ENCODE measurements at places on chromosomes 12 and 14.
A peak's percentile ranks its signal among the peaks of the same experiment; 100 is the strongest.

DNA sequence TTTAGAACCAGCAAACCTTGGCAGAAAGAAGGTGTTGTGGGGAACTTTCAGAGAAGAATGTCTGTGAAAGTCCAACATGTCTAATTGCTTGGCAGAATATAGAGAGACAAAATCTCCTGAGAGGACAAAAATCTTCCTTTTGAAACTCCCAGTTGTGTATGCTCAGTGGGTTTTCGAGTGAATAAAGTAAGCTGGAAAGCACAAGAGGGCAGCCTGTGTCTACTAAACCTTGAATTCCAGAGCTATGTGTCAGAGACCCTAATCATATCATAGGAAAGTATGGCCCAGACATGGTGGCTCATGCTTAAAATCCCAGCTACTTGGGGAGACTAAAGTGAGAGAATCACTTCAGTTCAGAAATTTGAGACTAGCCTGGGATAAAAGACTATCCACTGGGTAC lies 661.2 kb downstream of the SLC16A7 start:
- no peak overlapping the region for H3K27ac ChIP-seq
- H3K27me3 ChIP-seq, result no peaks in the 10 kb centered on the region
- no peak overlapping the region for H3K4me3 ChIP-seq
- H3K4me1 ChIP-seq, result no peaks in the 10 kb centered on the region
- H3K36me3 ChIP-seq, result no peaks in the 10 kb centered on the region

GRCh38 chr14:62213516-62213915 lies 451.3 kb downstream of the SNAPC1 start:
- H3K27ac ChIP-seq, result no peak overlapping the region
- no peak for DNase-seq
- H3K4me3 ChIP-seq, result no peak overlapping the region
- H3K4me1 ChIP-seq, result no peaks in the 10 kb centered on the region
- H3K27me3 ChIP-seq, result peaks cover 18% of the 10 kb centered on the region

DNA sequence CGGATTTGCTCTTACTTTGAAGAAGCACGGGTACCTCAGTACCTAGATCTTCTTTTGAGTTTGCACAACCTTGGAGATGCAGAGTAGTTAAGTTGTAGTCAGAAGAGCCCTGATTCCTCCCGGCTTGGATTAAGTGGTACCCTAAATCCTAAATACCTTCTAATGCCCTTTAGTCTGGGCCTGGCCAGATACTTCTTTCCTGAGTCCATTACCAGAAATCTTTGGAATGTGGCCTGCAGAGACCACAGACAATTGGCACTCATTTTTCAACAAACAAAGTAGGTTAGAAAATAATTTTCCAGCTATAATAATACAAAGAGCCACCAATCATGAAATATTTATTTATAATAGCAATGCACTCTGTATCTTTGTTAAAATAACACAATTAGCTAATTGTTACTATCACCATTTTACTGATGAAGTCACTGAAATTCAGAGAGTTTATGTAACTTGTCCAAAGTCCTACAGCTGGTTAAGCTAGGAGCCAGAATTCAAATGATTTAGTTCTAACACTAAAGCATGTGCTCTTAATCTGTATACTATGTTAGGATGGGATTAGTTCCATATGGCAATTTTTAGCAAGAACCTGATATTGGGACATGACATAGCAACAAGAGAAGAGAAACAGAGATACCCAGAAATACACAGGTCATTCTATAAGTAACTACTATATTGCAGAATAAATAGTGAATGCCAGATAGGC lies 132.1 kb upstream of the PDZRN4 start:
- H3K27me3 ChIP-seq, result no peaks in the 10 kb centered on the region
- no peak overlapping the region for H3K27ac ChIP-seq
- H3K4me3 ChIP-seq, result no peak overlapping the region
- DNase-seq, result no peak
- no peaks in the 10 kb centered on the region for H3K36me3 ChIP-seq

GRCh38 chr14:93007225-93007997 lies 84.5 kb downstream of the CHGA start:
- H3K27me3 ChIP-seq, result no peaks in the 10 kb centered on the region
- H3K4me3 ChIP-seq, result no peak overlapping the region
- peaks cover 18% of the 10 kb centered on the region for H3K4me1 ChIP-seq

- H3K27me3 ChIP-seq, result no peaks in the 10 kb centered on the region
- H3K4me1 ChIP-seq, result peaks cover 25% of the 10 kb centered on the region
- DNase-seq, result no peak
- no peak overlapping the region for H3K27ac ChIP-seq
- no peaks in the 10 kb centered on the region for H3K36me3 ChIP-seq
Measured at GRCh38 chr12:15701631-15702156, 87.5 kb downstream of the EPS8 start.

GRCh38 chr12:89140602-89141238 lies 211.6 kb downstream of the DUSP6 start:
- no peaks in the 10 kb centered on the region for H3K36me3 ChIP-seq
- no peak for DNase-seq
- peaks cover 15% of the 10 kb centered on the region for H3K4me1 ChIP-seq
- no peaks in the 10 kb centered on the region for H3K27me3 ChIP-seq

GRCh38 chr14:73457924-73458182 lies 493 bp downstream of the NUMB start:
- H3K4me1 ChIP-seq, result peaks cover 27% of the 10 kb centered on the region
- H3K36me3 ChIP-seq, result no peaks in the 10 kb centered on the region
- DNase-seq, result peak; percentile 7
- no peaks in the 10 kb centered on the region for H3K27me3 ChIP-seq
- H3K4me3 ChIP-seq, result peak overlapping the region; percentile 100

DNA sequence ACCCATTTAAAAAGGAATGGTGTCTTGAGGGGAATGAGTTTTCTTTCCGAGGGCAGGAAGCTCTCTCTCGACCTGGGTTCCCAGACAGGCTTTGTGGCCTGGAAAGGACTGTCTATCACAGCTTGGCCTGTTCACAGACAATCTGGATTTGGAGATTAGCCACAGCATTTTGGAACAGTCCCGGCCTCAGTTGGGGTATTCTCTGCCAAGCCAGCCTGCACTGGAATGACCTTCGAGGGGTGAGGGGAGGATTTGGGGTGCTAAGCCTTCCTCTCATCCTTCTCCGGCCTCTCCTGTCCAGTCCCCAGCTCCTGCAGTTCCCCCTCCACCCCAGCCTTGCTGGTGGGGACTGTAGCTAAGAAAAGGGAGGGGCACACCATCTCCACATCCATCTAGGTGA lies 13.0 kb downstream of the TBX5 start:
- H3K4me3 ChIP-seq, result no peak overlapping the region
- no peak for DNase-seq
- no peaks in the 10 kb centered on the region for H3K36me3 ChIP-seq
- peaks cover 70% of the 10 kb centered on the region for H3K27me3 ChIP-seq
- H3K4me1 ChIP-seq, result no peaks in the 10 kb centered on the region

- H3K27me3 ChIP-seq, result no peaks in the 10 kb centered on the region
- H3K36me3 ChIP-seq, result no peaks in the 10 kb centered on the region
- no peak overlapping the region for H3K4me3 ChIP-seq
- H3K27ac ChIP-seq, result no peak overlapping the region
- no peak for DNase-seq
Measured at GRCh38 chr14:95237121-95237957, 80.0 kb upstream of the DICER1 start.

DNA sequence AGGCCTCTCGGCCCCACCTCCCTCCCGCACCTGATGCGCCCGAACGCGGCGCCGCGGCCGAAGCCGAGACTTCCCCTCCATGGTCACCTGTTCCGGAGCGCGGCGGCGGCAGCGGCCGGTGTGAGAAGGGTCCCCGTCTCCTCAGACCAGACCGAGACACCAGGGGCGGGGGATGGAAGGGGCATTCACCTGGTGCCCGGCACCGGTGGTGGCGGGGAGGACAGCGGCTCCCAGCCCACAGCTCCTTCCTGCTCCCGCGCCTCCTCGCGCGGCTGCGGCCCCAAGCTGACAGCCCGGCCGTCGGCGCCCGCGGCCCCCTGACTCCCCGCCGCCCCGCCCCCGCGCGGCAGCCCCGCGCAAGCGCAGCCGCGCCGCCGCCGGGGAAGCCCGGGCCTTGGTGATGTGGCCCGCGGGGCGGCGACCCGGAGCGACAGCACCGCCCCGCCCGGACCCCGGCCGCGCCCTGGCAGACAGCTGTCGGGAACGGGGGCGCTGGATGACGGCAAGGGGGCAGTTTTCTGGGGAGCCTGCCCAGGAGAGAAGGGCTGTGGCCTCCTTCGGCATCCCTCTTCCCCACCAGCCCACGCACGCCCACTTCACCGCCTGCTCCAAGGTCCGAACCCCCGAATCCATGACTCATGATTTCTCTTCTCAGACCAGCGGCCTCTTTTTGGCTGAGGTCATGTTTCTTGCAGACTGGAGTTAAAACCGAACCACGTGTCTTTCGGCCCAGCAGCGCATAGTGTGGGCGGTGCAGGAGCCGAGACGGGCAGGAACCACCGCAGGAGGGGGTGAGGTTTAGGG lies at the start of gene SLC41A2:
TSS of gene SLC41A2 (minus strand) at position 290 of the 804 bp plus-strand sequence. CDS start 29,763 bp downstream, outside the sequence.
- no peaks in the 10 kb centered on the region for H3K36me3 ChIP-seq
- peaks cover 27% of the 10 kb centered on the region for H3K4me1 ChIP-seq
- DNase-seq, result peak; percentile 89
- H3K4me3 ChIP-seq, result peak within 1 kb of the TSS; percentile 84
- peak within 1 kb of the TSS; percentile 85 for H3K27ac ChIP-seq

GRCh38 chr14:74608959-74609611 lies 3.0 kb downstream of the LTBP2 start:
- peaks cover 13% of the 10 kb centered on the region for H3K27me3 ChIP-seq
- no peak overlapping the region for H3K4me3 ChIP-seq
- no peaks in the 10 kb centered on the region for H3K36me3 ChIP-seq
- H3K27ac ChIP-seq, result no peak overlapping the region
- peak; percentile 80 for DNase-seq
- peaks cover 17% of the 10 kb centered on the region for H3K4me1 ChIP-seq

DNA sequence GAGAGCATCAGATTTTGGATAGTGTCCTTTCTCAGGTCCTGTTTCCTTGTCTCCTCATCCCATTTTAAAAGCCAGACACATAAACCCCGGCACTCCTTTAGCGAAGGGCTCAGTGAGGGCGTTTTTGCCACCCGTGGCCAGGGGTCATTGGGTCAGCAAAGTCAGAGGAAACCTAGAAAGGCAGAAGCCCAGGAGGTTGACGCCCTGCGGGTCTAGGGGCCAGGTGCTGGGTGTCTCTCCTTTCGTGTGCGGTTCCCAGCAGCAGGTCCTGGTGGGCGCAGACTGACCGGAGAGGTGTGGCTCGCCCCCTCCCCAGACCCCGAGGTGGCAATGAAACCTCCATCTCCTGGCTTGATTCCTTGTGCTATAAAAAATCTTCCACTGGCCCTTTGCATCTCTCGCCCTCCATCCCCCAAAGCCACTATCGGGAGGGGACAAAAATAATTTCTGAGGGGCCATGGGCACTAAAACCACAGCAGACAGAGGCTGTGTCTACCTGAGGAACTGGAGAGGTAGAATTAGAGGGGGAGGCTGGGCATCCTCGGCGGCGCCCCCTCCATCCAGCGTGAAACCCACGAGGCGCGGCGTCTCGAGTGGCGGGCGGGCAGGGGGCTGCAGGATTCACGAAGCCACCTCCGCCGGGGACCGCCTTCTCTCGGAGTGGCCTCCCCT lies 858 bp upstream of the FRMD6 start:
- H3K27me3 ChIP-seq, result peaks cover 20% of the 10 kb centered on the region
- no peak overlapping the region for H3K27ac ChIP-seq
- H3K4me1 ChIP-seq, result peaks cover 20% of the 10 kb centered on the region

GRCh38 chr12:48995086-48995879 lies 3.9 kb downstream of the DDN start:
- peaks cover under 1% of the 10 kb centered on the region for H3K36me3 ChIP-seq
- peaks cover 25% of the 10 kb centered on the region for H3K4me1 ChIP-seq
- H3K27me3 ChIP-seq, result peaks cover 62% of the 10 kb centered on the region
- no peak overlapping the region for H3K4me3 ChIP-seq
- DNase-seq, result peak; percentile 55

DNA sequence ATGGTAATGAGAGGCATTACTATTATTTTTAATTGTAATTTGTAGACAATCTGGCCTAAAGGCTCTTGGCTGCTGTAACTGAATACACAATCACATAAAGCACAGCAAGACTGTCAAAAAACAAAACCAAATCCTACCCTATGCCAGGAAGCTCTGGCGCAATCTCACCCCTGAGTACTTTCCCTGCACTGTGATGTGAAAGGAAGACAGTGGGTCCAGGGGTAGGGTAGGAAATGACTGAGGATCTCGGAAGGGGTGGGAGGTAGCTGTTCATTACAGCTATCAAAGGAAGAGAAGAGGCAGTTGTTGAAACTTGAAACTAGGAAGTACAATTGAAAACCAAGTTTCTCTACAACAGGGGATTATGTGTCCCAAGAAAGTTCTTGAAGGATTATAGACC lies 202.8 kb downstream of the ANO2 start:
- no peak for DNase-seq
- no peak overlapping the region for H3K27ac ChIP-seq
- H3K36me3 ChIP-seq, result no peaks in the 10 kb centered on the region
- no peak overlapping the region for H3K4me3 ChIP-seq
- no peaks in the 10 kb centered on the region for H3K27me3 ChIP-seq

GRCh38 chr12:118356809-118357256 lies 15.9 kb downstream of the TAOK3 start:
- H3K4me1 ChIP-seq, result peaks cover 48% of the 10 kb centered on the region
- H3K27me3 ChIP-seq, result no peaks in the 10 kb centered on the region
- H3K27ac ChIP-seq, result peak overlapping the region; percentile 97

- DNase-seq, result no peak
- H3K4me1 ChIP-seq, result peaks cover 9% of the 10 kb centered on the region
- no peaks in the 10 kb centered on the region for H3K36me3 ChIP-seq
- no peak overlapping the region for H3K27ac ChIP-seq
- peaks cover 5% of the 10 kb centered on the region for H3K27me3 ChIP-seq
Measured at GRCh38 chr12:110762891-110763290, 20.2 kb upstream of the PPP1CC start.

DNA sequence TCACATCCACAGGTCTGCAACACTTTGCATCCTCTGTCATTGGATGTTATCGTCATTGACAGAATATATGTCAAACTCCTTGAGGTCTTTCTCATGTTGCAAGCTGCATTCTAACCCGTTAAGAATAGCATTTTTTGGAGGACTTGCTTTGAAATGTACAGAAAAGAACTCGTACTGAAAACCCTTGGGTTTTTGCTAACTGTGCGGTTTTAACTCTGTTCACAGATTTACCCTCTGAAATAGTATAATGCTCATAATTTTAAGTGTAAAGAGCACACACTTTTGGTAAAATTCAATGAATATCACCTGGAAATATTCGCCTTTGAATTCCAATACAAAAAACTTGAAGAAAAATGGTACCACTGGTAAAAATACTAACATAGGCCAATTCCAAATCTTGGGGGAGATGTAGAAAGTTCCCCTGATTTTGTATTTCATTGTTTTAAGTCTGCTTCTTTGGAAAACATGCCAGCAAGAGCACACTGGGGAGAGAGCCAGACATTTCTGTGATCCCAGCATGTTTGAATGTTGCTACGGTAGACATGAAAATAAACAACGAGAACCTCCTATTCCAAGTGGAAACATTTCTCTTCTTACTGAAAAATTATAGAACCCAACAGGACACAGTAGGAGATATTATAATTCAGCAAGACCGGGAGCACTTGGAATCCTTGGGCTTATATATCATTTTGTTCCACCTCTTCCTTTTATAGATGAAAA lies 446.0 kb downstream of the AEBP2 start:
- no peaks in the 10 kb centered on the region for H3K36me3 ChIP-seq
- H3K27me3 ChIP-seq, result peaks cover 6% of the 10 kb centered on the region
- no peak for DNase-seq
- H3K4me1 ChIP-seq, result no peaks in the 10 kb centered on the region
- H3K4me3 ChIP-seq, result no peak overlapping the region

- DNase-seq, result no peak
- H3K36me3 ChIP-seq, result no peaks in the 10 kb centered on the region
Measured at GRCh38 chr12:14846042-14846587, 2.8 kb upstream of the ART4 start.
